ENCODE measurements at places on chromosomes 7 and 10.

DNA sequence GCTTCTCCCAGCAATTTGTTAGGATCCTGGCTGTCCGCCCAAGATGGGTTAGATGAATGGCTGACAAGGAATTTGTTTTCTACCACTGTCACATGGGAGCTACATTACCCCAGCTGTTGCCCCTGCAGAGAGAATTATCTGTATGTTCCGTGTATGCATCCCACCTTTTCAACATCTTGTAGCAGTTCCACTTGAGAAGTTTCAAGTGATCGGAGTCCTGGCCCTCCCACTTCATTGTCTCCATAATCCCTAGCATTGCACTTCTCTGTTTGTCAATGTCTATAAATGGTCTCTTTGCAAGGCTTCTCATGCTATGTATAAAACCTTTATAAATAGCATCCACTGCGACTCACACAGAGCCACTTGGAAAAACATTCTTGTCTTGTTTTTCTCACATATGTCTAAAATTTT is 972.5 kb downstream of the CNTNAP2 start:
- peak; percentile 61 for DNase-seq

DNA sequence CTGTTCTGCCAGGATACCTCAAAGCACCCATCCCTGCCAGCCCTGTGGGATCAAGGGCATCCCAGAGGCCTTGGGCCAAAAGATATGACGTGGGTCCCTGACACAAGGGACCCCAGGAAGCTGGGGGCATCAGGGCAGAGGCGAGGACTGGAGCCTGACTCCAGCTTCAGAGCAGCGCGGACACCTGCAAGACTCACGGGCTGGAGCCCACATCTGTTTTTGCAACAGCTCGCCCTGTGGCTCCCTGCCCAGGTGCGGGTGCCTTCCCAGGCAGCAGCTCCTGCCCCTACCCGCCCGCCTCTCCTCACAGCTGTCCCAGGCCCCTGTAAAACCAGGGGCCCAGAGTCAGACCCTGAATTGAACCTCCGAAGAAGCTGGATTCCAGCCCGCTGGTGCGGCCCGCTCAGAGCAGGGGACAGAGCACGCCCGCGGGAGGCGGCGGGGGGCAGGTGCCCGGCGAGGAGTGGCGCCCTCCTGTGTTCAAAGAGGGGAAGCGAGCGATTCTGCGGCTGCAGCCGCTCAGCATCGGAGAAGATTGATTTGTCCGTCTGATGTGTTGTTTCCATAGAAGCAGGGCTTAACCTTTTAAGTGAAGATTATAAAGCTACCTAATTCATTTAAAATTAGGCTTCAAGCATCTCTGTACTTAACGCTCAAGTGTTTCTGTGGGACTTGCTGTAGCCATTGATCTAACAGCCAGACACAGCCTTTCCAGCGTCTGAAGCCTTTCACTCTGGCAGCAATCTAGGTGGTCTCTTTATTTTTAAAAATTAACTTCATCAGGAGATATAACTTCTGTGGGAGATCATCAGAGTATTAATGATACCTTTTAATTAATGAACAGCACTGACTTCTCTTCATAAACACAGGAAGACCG is 88.4 kb downstream of the BEND7 start:
- DNase-seq: peak; percentile 69

GRCh38 chr10:34505338-34505737 is 309.8 kb downstream of the PARD3 start:
- DNase-seq: no peak

DNA sequence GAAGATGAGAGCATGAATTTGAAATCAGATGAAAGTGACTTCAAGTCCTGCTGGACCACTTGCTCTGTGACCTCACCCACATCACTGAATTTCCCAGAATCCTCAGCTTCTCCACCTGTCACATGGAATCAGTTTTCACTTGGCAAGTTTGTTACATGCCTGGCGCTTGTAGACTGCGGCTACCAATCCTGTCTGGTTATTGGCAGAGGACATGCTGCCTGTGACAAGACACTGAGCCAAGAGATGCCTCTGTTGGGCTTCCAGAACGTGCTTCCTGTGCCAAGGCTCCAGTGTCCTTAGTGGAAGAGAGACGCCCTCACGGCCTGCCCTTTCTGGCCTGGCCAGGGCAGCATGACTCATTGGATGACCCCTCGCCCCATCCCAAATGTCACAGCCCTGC is 4.4 kb upstream of the MYL10 start:
- no peak for DNase-seq

- DNase-seq: peak; percentile 92
Measured at GRCh38 chr7:2757361-2757903, 69.4 kb downstream of the AMZ1 start.

DNA sequence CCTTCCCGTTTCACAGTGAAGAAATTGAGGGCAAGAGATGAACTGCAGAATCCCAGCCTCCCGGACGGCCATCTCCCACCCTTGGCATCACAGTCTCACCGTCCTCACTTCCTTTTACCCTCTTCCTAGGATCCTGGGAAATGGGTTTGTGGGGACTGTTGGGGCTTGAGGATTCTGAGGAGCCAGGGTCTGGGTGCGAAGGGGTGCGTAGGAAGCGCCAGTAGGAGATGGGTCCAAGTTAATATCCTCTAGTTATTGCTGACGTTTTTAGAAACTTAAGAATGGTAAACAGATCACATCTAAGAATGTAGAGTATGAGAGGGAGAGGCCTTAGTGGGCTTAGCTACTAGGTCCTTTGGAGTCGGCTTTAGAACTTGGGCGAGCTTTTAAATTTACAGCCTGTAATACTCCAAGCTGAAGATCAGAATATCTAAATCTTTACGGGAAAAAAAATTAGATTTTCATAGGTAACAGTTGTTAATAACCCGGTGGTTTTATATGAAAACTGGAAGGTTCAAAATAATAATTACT is 696 bp downstream of the MALSU1 start:
- no peak for DNase-seq

- no peak for DNase-seq
Measured at GRCh38 chr10:18545621-18546305, 105.6 kb downstream of the NSUN6 start.

GRCh38 chr10:92291921-92292845 is 1.2 kb downstream of the MARCHF5 start:
- peak; percentile 52 for DNase-seq

DNA sequence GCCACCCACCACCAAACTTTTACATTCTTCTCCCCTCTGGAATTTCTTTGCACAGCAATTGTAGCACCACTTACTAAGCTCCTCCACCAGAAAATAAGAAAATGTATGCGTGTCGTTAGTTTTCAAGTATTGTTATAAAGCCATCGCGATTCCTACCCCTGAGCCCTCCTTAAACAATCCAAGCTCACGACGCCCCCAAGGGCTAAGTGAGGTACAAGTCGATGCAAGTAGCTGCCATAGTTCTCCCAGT is 1.3 kb downstream of the FRAT2 start:
- peak; percentile 10 for DNase-seq

DNA sequence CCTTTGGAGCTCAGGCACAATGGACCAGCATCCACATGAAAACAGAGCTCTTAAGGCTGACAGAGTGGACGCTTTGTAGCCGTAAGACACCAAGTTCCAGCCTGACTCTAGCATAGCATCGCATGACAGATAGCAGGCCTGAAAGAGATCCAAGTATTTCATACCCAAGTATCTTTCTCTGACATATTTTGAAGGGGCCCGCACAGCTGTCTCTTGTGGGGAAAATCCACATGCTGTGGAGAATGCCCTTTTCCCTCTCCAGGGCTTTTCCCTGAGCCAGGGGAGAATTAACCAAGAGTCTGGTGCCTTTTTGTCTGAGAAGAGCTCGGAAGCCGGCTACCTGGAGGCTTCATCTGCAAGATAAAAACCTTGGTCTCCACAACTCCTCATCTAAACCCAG is 51.0 kb downstream of the CFAP46 start:
- DNase-seq: no peak

GRCh38 chr10:78742730-78743615 is 325.8 kb upstream of the ZMIZ1 start:
- no peak for DNase-seq

- no peak for DNase-seq
Measured at GRCh38 chr7:79968077-79968648, 166.5 kb upstream of the GNAI1 start.

DNA sequence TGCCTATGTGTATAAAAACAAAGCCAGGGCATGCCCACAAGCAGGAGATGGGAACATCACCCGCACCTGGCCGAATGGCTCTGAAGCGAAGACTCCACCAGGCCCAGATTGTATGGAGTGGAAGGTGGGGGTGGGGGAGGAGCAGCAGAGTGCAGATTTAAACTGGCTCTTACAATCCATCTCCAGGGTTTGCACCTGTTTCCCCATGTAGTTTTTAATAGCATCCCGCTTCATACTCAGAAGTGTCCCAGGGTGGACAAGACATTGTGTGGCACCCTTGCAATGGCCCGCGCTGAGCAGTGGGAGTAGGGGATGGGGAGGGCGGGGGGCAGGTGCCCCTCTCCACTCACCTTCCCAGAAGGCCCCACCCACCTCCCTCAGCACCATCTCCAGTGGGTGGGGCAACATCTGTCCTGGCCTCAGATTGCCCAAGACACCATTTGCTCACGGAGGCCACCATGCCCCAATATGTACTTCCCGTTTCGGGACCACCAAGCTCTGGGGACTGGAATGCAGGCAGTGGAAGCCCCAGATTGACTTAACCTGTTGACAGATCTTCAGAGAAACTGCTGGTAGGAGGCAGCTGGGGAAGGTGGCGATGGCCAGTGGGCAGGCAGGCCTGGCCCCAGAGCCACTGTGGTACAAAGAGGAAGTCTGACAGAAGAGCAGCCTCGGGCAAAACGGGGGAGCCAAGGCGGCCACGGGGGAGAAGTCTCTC is 23.0 kb downstream of the VSIR start:
- DNase-seq: no peak

GRCh38 chr10:14532473-14533251 is 201.9 kb upstream of the FRMD4A start:
- DNase-seq: no peak
